ENCODE measurements at places on chromosomes 2 and 18.
A peak's percentile ranks its signal among the peaks of the same experiment; 100 is the strongest.

GRCh38 chr2:159737292-159737916 is 25.1 kb downstream of the MARCHF7 start:
- DNase-seq = no peak

- no peak for DNase-seq
These were observed 101.0 kb upstream of the NT5C1B start for GRCh38 chr2:18690342-18690741.

DNA sequence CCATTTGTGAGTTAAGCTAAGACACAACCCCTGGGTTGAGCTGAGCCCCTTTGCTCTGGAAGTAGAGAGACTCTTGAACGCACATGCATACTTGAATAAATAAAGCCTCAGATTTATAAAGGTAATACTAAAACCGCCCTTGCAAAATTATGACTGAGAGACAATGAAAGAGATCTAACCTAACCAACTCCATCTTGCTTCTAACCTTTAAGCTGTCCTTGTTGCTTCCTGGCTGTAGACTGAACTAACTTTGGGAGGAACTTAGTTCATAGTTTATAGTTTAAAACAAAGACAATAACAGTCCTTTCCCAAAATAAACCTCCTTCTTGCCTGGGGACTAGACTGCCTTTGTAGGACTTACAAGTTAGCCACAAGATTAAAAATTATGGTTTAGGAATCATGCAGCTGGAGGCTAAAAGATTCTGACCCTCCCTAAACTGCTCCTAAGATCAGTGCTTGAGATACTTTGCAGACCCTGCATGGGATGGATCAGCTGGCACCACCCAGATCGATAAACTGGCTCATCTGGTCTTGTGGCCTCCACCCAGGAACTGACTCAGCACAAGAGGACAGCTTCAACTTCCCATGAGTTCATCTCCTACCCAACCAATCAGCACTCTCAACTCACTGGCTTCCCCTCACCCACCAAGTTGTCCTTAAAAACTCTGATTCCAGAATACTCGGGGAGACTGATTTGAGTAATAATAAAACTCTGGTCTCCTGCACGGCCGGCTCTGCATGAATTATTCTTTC is 240.2 kb upstream of the SLC14A2 start:
- no peak for DNase-seq

DNA sequence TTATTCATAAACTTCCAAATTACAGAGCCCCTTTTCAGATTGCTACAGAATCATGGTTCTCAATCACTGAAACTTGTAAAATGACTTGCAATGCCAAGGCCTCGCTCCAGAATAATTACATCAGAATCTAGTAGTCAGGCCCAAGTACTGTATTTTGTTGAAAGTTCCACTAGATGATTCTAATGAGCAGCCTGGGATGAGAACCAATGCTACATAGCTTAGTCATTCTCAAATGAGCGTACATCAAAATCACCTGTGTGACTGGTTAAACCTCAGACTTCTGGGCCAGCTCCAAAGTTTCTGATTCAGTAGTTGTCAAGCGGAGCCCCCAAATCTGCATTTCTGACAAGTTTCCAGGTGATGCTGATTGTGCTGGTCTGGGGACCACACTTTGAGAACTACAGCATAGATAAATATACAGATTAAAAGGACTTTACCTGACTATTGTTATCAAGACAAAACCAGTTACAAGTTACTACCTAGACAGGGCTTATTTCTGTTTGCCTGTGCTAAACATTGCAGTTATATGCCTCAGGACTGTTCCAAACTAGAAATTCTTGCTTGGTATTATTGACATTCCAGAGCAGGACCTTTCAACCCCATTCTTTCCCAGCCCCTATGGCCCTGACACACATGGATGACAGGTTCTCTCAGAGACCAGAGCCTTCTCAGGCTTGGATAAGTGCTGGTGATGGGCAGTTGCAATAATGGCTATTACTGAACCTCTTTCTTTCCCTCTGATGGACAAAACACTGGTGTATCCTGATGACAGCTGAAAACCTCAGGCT is 83.1 kb downstream of the UPP2 start:
- DNase-seq = no peak

DNA sequence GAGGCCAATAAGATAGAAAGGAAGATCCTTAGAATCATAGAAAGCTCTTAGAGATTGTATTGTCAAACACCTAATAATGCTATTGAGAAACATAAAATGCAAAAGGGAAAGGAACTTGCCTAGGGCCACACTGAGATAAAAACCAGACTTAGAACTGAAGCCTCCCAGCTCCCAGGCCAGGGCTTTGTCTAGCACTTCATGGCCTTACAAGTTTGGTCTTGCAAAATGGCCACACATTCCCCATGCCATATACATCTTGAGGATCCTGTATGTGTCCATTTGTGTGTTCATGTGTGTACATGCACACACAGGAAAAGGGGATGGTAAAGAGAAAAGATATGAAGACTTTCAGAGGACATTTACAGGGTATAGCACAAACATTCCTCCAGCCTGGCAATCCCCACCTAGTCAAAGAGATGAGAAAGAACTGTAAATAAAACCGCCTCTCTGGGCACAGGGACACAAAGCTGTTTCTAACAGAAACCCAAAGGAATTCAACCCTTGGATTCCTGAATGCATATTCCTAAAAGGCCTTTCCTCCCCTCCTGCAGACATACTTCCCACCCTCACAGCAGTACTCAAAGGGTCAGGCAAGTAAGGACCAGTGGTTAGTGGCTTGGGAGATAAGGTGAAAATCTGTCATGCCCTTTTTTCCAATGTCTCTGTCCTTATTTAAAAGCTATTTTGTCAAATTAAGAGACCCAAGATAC is 99.7 kb upstream of the KLHL29 start:
- no peak for DNase-seq

GRCh38 chr18:77052297-77052982 is 80.1 kb downstream of the MBP start:
- no peak for DNase-seq

GRCh38 chr18:41938445-41938844 is 16.6 kb upstream of the PIK3C3 start:
- DNase-seq = no peak

GRCh38 chr2:70988151-70988550 is 6.5 kb downstream of the TEX261 start:
- no peak for DNase-seq

- no peak for DNase-seq
These were observed 36.1 kb upstream of the ANKRD62 start for GRCh38 chr18:12057419-12058039.

- no peak for DNase-seq
These were observed 27.6 kb upstream of the CALCRL start for GRCh38 chr2:187475499-187476248.

- DNase-seq = no peak
These were observed 75.6 kb upstream of the EFEMP1 start for GRCh38 chr2:55999231-55999630.

DNA sequence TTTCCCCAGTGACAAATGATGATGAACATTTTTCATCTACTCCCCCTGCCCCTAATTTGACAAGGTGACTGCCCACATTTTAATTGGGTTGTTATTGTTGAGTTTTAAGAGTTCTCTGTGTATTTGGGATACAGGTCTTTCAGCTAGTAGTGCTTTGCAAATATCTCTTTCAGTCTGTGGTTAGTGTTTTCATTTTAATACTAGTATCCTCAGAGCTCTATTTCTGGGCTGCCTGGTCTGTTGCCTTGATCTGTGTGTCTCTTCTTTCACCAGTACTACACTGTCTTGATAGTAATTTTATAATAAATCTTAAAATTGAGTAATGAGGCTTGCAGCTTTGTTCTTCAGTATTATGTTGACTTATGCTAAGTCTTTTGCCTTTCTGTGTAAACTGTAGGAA is 19.7 kb downstream of the EIF5B start:
- DNase-seq = no peak

DNA sequence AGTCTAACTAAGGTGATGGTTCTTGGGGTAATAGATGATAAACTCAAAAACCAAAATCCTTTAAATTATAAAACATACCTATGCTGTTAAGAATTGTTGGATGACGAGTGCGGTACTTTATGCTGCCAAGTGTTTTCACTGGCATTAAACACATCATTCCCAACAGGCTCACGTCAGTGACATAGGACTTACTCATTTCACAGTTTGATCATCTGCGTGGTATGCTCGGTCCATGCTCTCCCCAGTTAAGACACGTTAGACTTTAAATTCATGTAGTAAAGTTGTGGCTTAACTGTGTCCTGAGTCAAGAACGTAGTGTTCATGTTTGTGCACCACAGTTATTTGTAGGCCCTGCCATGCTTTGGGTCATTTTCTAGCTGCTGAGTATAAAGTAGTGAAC is 125.6 kb upstream of the MYT1L start:
- DNase-seq = no peak

GRCh38 chr2:182705761-182706160 is 10.3 kb upstream of the DNAJC10 start:
- DNase-seq = no peak

DNA sequence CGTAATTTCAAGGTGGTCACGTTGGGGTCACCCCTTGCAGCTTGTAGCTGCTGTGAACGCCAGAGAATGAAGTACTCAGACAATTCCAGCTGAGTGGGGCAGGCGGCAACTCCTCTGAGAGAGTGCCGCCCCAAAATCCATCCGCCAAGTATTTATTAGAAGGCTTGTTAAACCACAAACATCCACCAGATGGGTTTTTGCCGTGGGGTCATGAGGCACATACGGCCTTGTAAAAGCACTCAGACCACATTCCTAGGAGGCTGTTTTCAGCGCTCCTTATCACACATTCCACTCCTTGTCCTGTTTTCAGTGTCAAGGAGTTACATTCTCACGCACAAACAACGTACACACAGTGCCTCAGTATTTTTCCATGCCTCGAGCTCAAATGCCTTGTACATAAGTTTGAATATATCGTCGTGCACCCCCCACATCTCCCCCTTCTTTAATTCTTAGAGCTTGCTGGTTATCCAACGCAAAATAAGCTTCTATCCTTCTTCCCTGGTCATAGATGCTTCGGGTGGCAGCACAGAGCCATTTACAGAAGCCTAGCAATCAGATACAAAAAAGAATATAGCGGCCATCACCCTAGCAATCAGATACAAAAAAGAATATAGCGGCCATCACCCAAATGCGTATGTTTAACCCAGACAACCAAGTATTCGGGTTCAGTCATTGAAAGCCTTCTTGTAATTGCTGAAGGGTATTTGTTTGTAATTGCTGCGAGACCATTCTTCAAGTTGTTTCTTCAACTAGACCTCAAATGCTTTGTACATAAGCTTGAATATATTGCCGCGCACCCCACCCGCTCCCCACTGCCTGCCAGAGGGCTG is 7.3 kb downstream of the ALPP start:
- DNase-seq = no peak

DNA sequence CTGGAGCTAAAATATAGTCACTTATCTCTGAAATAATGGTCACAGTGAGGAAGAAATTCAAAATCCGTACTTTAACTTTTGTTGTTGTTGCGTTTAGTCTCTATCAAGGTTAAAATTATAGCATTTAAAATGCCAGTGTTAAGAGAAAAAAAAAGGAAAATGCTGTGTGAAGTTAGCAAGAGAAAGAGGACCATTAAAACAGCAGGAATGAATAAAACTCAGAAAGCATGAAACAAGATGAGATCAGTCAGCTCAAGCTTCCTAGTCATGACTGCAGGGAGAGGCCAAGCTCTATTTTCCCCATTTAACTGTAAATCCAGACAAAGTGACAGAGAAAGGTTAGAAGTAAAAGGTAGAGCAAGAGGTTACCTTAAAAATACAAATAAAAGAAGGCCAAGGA is 281.7 kb upstream of the ATP5MC3 start:
- DNase-seq = no peak

- DNase-seq = no peak
These were observed 176.2 kb downstream of the LDLRAD4 start for GRCh38 chr18:13394801-13395200.

GRCh38 chr2:26540306-26540705 is 62.4 kb upstream of the OTOF start:
- no peak for DNase-seq

DNA sequence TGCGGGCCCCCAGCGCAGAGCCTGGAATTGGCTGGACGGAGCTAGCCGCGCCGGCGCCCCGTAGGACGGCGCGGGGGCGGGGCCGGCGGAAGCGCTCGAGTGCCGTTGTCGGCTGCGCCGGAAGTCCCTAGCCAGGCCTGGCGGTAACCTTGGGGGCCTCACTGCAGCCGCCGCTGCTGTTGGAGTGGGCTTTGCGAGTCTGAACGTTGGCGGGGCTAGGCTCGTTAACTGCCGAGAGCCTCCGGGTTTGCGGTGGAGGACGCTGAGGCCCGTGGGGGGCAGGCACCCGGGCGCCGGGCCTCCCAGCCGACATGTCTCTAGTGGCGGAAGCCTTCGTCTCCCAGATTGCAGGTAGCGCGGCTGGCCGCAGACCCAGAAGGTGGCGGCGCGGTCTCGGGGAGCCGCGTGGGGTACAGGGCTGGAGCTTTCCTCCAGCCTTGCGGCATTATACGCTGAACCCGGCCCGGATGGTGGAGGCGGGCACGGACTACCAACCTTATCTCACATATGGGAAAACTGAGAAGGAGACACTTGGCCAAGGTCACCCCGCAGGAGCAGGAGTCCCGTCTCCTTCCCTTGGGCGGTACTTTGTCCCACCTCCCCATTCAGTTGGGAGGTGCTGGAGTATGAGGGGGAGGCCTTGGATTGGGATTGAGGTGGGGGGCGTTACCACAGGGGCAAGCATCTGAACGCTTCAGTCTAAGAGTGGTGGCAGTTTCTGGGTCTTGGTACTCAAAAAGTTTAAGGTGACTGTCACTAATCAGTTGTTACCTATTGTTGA is at the start of gene MTX2:
MTX2 (plus strand) TSS at position 124 of the 781 bp plus-strand sequence; CDS start at position 312, 188 bp downstream.
- DNase-seq = peak; percentile 70

DNA sequence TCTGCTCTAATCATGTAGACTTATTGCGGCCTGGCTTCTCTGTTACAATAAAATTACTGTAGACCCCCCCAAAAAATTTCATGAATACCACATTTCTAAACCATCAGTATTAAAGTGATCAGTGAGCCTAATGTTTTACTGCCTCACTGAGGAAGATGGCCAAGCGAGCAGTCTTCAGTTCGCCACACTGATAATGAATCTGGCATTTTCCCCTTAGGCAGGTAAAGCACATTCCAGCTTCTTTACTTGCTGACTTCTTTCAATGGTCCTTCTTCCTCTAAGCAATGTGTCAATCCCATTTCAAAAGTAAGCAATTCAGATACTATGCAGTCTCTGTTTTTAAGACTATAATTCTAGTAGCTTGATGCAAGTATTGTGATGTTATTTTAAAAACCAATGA is 137.6 kb downstream of the LAMA1 start:
- DNase-seq = no peak

- no peak for DNase-seq
These were observed 14.7 kb upstream of the STPG4 start for GRCh38 chr2:47169784-47170183.

GRCh38 chr18:79068341-79068936 is 755 bp upstream of the ATP9B start:
- peak; percentile 42 for DNase-seq
